Amniotic epithelial cell (primary cell): ENCODE measurements at places on chromosomes 2 and 18.

DNA sequence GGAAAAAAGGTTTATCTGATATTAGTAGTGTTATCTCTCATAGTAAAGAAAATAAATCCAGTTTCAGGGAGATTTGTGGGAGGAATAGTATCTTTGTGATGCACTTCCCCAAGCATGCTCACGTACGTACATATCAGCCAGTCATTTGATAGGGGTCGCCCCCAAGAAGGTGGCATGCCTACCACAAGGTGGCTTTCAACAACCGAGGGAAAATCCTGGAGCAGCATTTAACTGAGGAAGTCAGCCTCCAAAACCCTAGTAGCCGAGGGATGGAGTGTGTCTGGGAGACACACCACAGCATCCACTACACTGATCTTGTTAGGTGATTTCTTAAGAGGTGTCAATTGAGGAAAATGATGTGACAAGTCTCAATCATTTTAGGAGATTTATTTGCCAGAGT is 623.9 kb downstream of the NYAP2 start:
- no peak for DNase-seq

GRCh38 chr2:11142330-11142729 is 12.9 kb upstream of the SLC66A3 start:
- DNase-seq, result no peak

DNA sequence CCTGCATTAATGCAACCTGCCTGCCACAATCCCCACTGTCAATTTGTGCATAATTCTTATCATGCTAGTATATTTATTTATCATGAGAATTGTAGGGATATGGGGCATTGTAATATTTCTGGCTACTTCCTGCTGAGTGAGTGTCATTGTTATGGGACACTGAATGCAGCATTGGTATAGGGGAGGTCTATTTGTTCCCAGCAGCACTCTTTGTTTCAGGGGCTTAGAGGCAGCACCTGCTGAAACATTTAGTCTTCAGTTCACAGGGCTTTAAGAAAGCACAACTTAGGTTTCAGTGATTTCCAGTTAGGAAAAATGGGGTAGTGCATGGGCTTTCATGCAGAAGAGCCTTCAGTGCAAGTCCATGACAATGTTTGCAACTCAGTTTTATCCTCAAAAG is 23.6 kb downstream of the SULT1C3 start:
- DNase-seq, result no peak

DNA sequence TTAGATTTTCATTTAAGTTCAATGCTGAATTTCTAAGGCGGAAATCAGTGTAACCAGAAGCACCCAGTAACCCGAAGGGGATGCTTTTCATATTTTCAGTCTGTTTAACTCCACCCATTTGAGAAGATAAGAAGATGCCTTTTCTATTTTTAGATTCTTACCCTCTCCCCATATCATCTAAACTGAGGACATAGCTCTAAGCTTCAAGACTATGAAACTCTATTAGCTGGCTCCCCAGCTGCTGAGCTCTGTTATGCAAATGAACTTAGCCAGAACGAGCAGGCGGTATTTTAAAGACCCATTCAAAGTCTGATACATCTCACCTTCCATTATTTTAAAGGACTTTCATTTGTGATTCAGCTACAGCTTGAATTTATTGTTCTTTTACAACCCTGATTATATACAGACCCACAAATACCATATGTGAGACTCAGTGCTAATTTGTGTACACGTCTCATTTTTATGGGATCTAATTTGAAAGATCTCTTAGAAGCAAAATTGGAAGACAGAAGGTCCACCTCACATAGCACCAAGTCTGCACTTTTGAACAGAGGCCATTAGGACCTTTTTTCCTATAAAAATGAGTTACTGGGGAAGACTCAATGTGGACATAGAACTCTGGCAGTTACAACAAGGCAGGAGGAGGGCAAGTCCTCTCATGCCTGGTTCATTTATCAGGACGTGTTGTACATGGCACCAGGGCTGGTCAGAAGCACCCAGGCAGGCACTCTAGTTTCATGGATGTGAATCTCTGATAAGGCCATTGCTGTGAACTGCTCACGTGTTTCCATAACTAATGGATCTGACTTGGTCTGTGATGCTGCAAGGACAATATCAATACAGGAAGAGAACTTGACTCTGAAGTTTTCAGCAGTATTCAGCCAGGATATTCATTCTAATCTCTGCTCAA is 16.3 kb downstream of the CDC42EP3 start:
- peak; percentile 73 for DNase-seq

- no peak for DNase-seq
Observed at GRCh38 chr2:179682756-179683155, 178.7 kb downstream of the ZNF385B start.

GRCh38 chr2:42124011-42124785 is 45.0 kb upstream of the EML4 start:
- DNase-seq, result no peak

DNA sequence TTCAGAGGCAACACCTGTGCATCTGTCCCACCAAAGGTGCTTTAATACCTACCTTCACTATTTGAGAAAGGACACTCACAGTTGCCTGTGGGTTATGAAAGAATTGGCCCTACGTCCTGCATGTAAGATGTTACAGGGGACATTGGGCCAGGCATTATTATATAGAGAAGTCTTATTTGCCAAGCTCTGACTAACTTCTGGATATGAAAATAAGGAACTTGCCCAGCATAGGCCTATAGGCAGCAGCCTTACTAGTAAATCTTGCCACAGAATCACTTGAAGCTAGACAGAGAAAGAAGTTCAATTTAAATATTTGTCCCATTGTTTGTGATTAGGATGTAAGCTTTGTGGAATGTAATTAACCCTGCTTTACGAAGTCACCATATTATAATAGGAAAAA is 41.7 kb downstream of the NLRC4 start:
- DNase-seq, result no peak

- no peak for DNase-seq
Observed at GRCh38 chr2:64090264-64090663, 54.0 kb downstream of the PELI1 start.

DNA sequence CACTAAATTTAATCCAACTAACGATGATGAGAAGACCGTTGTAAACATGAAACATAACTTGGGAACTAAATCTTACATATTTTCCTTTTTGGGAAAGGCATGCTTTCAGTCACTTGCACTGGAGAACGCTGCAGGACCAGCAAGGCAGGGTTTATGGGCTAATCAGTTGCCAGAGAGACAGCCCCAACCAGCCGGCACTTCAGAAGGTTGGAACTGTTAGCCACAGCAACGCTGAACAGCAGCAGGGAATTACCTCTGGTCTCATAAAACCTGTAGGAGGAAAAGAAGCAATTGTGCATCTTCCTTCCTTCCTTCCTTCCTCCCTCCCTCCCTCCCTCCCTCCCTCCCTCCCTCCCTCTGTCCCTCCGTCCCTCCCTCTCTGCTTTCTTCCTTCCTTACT is 33.9 kb upstream of the SIX2 start:
- no peak for DNase-seq

DNA sequence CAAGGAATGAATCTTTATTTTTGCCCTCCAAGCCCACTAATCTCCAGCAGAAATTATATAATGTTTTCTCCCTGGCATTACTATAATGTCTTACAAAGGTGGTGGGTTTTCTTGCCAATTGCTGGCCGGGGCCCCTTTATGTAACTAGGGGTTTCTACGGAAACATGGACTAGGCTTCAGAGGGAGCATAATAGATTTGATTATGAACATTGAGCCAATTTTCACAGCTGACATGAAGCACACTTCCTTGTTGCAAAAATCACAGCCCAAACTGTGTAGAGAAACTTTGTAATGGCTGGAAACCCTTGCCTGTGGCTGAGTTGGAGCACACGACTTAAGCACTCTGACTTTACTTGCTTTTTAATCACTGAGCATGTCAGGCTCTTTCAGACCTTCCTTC is 3.8 kb upstream of the CYRIA start:
- DNase-seq, result no peak

GRCh38 chr2:33266467-33266866 is 210.0 kb upstream of the RASGRP3 start:
- no peak for DNase-seq

GRCh38 chr18:44716697-44717163 is 36.0 kb downstream of the SETBP1 start:
- DNase-seq, result no peak

- no peak for DNase-seq
Observed at GRCh38 chr2:4139731-4140130, 436.4 kb downstream of the DCDC2C start.

- peak; percentile 78 for DNase-seq
Observed at GRCh38 chr2:63842149-63843061, 709 bp downstream of the UGP2 start.
